ENCODE measurements at places on chromosomes 16 and 17. TPM values are rescaled to one million over a fixed set of nuclear protein-coding genes. Genes with fewer than 3 reads are reported as not detected.

GRCh38 chr16:63530208-63530607 lies 1494.0 kb upstream of the CDH8 start:
- no peak overlapping the region for H3K27ac ChIP-seq
- H3K4me1 ChIP-seq = no peaks in the 10 kb centered on the region
- H3K36me3 ChIP-seq = no peaks in the 10 kb centered on the region
- no peaks in the 10 kb centered on the region for H3K27me3 ChIP-seq
- H3K4me3 ChIP-seq = no peak overlapping the region

DNA sequence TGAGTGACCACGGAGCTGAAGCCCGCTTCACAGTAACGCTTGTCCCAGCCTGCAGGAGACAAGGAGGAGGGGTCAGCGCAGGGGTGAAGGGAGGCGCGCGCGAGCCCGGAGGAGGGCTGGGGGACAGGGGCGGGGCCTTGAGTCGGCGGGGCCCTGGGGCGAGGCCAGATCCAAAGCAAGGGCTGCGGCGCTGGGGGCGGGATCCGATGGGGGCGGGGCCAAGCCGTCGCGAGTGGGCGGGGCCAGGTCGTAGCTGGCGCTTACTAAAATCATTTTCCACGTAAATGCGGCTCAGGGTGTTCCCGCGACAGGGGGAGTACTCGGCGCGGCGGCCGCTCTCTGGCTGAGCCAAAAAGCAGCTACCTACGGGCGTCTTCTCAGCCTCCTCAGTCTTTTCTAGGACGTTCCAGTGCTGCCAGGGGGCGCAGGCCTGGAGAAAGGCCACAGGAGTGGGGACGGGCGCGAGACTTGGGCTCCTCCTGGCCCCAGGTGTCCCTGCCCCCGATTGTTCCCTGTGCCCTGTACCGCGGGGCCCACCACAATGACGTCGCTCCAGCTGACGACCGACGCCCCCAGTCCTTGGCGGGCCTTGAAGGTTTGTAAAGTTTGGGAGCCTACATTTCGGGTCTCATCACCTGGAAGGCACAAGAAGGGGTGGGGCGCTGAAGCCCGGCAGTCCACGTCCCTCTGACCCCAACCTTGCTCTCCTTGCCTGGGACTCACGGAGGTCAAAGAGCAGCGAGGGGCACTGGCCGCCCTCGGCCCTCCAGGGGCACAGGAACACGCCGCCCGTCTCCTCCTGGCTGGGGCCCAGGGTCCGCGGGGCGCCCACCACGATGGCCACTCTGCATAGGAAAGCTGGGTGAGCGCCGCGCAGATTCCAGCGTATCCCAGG lies 3.9 kb downstream of the ITGA2B start:
- H3K4me1 ChIP-seq = peaks cover 2% of the 10 kb centered on the region
- peak overlapping the region; percentile 64 for H3K4me3 ChIP-seq
- no peak for DNase-seq
- no peak overlapping the region for H3K27ac ChIP-seq
- H3K27me3 ChIP-seq = no peaks in the 10 kb centered on the region
- H3K36me3 ChIP-seq = no peaks in the 10 kb centered on the region

DNA sequence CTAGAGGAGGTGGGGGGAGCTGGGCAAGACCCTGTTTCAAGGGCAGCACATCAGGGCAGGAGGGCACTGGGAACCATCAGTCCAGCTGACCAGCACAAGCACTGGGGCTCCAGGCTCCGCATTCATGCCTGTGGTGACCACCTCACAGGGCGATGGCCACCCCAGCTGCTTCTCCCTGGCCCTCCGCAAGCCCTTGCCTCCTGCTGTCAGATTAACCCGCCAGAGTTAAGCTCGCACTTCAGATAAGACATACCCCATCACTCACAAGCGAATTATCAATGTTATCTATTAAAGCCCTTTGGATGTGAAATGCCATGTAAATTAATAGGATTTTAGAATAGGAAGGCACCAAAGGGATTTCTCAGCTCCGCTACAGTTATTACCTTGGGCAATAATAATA lies 105.0 kb downstream of the CCDC182 start:
- no peak overlapping the region for H3K27ac ChIP-seq
- DNase-seq = no peak
- H3K4me3 ChIP-seq = no peak overlapping the region
- H3K4me1 ChIP-seq = no peaks in the 10 kb centered on the region
- no peaks in the 10 kb centered on the region for H3K36me3 ChIP-seq

- no peak overlapping the region for H3K4me3 ChIP-seq
- peaks cover 34% of the 10 kb centered on the region for H3K4me1 ChIP-seq
- peak overlapping the region; percentile 78 for H3K27ac ChIP-seq
- H3K36me3 ChIP-seq = no peaks in the 10 kb centered on the region
These were observed 100.9 kb upstream of the GSE1 start for GRCh38 chr16:85511938-85512807.

GRCh38 chr17:76369804-76370203 lies 14.6 kb upstream of the SPHK1 start:
- no peak for DNase-seq
- H3K4me1 ChIP-seq = 0 out of 2 replicates have a peak, but pooled peaks cover 5% of the 10 kb centered on the region
- no peak overlapping the region for H3K4me3 ChIP-seq
- H3K27ac ChIP-seq = no peak overlapping the region
- H3K27me3 ChIP-seq = no peaks in the 10 kb centered on the region

DNA sequence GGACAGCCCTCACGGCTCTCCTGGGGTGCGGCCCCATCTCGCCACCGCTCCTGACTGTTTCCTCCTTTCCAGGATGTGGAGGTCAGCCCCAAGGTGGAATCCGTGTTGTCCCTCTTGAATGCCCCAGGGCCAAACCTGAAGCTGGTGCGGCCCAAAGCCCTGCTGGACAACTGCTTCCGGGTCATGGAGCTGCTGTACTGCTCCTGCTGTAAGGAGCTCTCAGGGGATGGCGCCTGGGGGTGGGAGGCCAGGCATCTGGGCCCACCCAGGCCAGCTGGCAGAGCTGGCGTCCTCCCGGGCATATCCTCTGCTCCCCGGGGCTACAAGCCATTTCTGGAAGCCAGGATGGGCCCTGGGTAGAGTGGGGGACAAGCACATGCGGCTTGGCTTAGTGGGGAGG lies 13.2 kb downstream of the IL34 start:
- H3K27ac ChIP-seq = no peak overlapping the region
- H3K4me3 ChIP-seq = no peak overlapping the region
- no peaks in the 10 kb centered on the region for H3K4me1 ChIP-seq
- no peaks in the 10 kb centered on the region for H3K36me3 ChIP-seq

GRCh38 chr16:65845466-65846209 lies 520.9 kb upstream of the CDH5 start:
- no peak overlapping the region for H3K27ac ChIP-seq
- DNase-seq = no peak
- H3K36me3 ChIP-seq = no peaks in the 10 kb centered on the region
- H3K4me3 ChIP-seq = no peak overlapping the region
- no peaks in the 10 kb centered on the region for H3K27me3 ChIP-seq

DNA sequence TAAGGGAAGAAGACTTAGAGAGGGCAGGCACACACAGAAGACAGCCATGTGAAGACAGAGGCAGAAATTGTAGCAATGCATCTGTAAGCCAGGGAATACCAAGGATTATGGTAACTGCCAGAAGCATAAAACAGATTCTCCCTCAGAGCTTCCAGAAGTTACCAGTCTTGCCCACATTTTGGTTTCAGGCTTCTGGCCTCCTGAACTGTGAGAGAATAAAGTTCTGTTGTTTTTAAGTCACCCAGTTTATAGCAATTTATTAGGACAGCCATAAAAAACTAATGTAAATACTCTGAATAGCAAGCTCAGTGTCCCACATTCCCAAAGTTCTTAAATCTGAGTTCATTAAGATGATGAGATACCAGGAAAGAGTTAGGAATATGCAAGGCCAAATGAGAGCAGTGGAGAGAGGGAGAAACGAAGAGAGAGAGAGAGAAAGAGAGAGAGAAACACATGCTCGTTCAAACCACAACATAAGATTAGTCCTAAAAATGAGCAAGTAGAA lies 123.4 kb downstream of the HS3ST3A1 start:
- DNase-seq = no peak
- no peak overlapping the region for H3K27ac ChIP-seq
- H3K4me3 ChIP-seq = no peak overlapping the region
- H3K4me1 ChIP-seq = no peaks in the 10 kb centered on the region

DNA sequence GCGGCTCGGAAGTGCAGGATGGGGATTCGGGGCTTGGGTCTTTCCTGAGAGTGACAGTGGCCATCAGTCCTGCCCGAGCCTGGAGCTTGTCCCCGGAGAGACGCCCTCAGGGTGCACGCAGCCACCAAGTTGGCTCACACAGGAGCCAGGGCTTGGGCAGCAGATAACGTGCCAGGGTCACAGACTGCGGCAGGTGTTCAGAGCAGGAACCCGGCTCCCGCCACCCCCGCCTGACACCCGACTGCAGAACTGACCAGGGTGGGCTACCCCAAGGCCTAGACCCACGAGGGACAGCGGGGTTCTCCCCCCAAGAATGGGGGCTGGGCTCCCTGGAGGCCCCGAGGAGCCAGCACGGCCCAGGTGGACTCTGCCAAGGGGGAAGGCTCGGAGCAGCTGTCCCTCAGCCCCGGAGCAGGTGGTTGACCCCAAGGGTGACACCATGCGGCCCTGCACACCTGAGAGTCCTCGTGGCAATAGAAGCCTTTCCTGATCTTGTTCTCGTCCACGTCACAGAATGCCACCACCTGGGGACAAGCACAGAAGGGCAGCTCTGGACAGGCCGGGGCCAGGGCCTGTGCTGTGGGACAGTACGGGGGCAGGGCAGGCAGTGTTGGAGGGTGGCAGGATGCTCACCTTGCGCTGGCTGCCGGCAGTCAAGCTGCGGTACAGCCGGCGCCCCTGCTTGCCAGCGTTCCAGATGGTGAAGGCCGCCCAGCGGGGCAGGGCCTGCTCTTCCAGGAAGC lies 117.1 kb upstream of the ZNF750 start:
- H3K27me3 ChIP-seq = no peaks in the 10 kb centered on the region
- no peak for DNase-seq
- no peak overlapping the region for H3K27ac ChIP-seq
- no peaks in the 10 kb centered on the region for H3K4me1 ChIP-seq
- H3K36me3 ChIP-seq = no peaks in the 10 kb centered on the region
- H3K4me3 ChIP-seq = no peak overlapping the region

- DNase-seq = no peak
- 0 out of 2 replicates have a peak, but pooled peaks cover 2% of the 10 kb centered on the region for H3K4me1 ChIP-seq
- peak overlapping the region; percentile 63 for H3K4me3 ChIP-seq
- no peaks in the 10 kb centered on the region for H3K27me3 ChIP-seq
These were observed 38.1 kb downstream of the SOST start for GRCh38 chr17:43720311-43721060.

- no peak overlapping the region for H3K27ac ChIP-seq
- DNase-seq = no peak
- no peaks in the 10 kb centered on the region for H3K4me1 ChIP-seq
- H3K36me3 ChIP-seq = no peaks in the 10 kb centered on the region
These were observed 89.3 kb upstream of the CHMP6 start for GRCh38 chr17:80902197-80902962.

DNA sequence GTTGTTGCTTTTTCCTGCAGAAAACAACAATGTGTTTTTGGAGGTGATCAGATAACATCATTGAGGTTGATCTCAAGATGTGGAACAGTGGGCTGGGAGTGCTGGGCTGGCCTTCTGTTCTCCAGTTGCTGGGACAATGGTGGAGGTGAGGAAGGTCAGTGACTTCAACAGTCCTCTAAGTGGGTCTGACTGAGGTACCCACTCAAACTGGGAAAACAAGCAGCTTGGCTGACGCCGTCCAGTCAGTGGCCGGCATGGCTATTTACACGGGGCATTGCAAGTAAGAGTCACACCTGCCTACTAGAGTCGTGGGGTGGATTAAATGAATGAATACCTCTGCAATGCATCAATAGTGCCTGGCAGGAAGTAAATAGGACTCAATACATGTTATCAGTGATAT lies 386.7 kb upstream of the ZFHX3 start:
- DNase-seq = no peak
- H3K27me3 ChIP-seq = no peaks in the 10 kb centered on the region
- no peaks in the 10 kb centered on the region for H3K36me3 ChIP-seq
- H3K4me3 ChIP-seq = no peak overlapping the region

DNA sequence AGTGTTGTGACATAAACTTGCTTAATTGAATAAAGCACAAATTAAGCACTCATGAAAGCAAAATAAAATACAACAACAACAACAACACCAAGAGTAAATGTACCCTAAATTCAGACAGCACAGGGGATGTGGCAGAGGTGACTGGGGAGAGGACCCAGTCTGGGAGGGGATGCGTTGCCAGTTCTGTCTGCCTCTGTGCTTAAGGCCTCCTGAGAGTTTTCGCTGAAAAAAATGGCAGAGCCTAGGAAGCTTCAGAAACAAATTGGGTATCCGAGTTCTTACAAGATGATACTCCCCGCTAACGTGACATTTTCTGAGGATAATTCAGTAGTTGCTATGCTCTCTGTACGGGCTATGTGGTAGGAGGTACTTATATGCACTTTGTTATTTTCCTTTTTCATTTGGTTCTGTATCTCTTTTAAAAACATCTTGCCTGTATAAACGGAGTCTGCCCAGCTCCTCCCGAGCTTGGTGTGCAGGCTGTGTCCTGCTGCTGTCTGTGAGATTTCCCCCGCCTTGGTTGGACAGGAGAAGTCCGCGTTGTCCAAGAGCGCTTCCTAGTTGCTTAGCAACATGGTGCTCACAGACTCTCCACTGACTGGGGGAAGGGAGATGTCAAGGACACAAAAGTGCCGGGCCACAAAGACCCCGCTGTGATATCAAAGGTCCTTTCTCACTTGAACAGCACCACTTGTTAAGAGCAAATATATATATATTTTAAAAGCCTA lies 134.2 kb upstream of the CPHXL start:
- no peak overlapping the region for H3K4me3 ChIP-seq
- H3K27ac ChIP-seq = no peak overlapping the region
- DNase-seq = no peak

The CASKIN1 gene
- total RNA-seq = 4.5 TPM

The SEZ6 gene
- total RNA-seq = not detected
